Foreskin fibroblast (primary cell): ENCODE measurements at places on chromosomes 3 and 15.

DNA sequence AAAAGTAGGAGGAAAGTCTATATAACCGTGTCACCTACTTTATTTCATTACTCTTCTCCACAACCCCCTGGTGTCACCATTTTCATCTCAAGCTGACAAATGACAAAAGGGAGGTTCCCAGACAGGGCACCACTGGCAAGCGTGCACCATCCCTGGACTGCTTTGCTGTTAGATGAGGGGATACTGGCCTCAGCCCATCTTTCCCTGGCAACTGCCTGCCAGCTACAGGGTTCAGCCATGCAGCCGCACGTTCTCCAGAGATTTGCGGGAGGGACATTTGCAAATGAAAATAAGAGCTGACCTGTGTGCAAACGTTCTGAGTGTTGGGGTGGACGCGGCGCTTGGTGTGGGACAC is 660 bp downstream of the UROC1 start:
- no peak for DNase-seq

DNA sequence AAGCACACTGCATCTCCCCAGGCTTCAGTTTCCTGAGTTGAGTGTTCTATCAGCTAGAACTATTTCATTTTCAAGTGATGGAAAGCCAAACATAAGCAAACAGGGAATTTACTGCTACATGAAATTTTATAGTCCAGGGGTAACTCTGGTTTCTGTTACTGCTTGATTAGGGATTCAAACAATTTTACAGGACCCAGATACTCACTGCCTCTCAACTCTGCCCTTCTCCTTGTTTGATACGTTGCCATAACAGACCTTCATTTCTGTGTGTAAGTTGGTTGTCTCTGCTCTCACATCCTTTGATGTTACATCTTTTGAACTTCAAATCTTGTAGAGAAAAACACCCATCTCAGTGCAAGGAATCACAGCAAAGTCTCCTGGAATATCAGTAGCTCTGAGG is 572.7 kb downstream of the UNC13C start:
- DNase-seq: no peak

- no peak for DNase-seq
Observed at GRCh38 chr3:66228707-66229106, 7.9 kb downstream of the SLC25A26 start.

DNA sequence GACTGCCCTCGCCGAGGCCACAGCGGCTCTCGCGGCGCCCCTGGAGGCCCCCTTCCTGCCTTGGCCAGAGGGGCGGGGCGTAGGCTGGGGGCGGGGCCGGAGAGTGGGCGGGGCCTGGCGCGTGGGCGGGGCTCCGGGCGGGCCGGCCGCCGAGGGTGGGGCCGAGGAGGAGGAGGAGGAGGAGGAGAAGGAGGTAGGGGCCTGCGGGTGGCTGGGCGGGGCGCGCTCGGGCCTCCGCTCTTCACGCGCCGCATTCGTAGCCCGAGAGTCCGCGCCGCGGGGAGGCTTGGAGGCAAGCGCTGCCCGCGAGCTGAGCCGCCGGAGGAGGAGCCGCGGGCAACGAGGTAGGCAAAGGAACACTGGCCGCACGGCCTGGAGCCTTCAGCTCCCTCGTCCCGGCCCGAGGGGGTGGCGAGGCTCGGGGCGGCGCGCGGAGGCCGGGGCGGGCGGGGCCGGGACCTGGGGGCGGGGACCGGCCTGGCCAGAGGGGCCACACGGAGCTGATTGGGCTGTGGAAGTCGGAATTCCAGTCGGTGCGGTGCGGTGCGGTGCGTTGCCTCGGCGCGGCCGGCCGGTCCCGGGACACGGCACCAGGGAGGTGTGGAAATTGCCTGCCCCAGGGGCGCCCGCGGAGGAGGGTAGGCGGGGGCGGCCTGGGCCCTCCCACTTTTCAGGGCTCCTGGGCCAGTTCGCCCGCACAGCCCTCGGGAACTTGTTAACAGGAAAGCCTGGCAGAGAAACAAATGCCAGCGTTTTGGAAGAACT is at the start of gene PPP2R3A:
Gene PPP2R3A (plus strand): TSS at position 223 of the 765 bp plus-strand sequence. CDS start 35,771 bp downstream, outside the sequence.
- peak; percentile 83 for DNase-seq

DNA sequence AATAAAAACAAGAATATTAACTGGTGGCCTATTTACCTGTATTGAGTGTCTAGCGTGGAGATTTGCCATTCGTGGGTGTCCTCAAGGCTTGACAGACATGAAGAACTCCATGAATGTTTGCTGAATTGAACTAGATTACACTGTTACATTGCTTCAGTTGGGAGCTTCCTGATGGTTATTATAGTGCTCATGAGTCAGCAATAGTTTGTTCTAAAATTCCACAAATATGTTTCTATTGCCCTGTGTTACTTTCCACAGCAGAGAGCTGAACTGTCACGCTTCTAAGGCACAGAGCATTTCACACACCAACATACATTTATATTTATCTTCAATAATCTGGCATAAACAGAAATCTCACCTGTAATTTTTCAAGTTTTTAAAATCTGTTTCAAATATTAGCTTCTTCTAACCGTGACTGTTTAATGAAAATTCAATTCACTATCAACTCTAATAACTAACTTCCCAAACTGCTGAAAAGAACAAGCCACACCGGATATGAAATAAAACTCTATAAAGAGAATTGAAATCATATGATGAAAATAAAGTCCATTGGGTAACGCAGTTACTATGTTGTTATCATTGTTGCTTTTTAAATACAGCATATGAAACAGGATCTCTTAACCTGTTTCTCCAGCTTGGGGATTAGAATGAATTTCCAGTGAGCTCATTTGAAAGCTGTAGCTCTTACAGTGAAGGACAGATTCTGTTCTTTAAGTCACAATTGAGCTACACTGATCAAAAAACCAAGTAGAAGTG is 61.2 kb upstream of the MCF2L2 start:
- no peak for DNase-seq

DNA sequence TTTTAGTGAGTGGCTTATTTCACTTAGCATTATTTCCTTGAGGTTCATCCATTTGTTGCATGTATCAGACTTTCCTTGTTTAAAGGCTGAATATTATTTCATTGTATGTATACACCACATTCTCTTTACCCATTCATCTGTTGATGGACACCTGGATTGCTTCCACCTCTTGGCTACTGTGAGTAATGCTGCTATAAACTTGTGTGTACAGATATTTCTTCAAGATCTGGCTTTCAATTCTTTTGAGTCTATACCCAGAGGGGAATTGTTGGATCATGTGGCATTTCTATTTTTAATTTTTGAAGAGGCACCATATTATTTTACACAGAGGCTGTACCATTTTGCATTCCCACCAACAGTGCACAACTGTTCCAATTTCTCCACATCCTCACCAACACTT is 313.5 kb downstream of the RPLP1 start:
- no peak for DNase-seq

- DNase-seq: peak; percentile 36
Observed at GRCh38 chr3:88151358-88151757, 1.6 kb downstream of the C3orf38 start.

DNA sequence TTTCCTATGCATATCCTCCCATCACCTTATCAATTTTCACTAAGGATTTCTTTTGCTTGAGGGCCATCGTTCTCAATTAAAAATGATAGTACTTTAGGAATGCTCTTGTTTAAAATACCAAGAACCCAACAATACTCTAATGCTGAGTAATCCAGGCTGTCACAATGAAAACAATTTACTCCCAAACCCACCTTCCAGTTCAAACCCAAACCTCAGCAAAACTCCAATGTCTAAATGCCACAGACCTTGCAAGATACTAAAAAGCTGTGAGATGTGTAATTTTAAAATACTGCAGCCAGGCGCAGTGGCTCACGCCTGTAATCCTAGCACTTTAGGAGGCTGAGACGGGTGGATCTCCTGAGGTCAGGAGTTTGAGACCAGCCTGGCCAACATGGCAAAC is 889.8 kb downstream of the ROBO1 start:
- peak; percentile 44 for DNase-seq

- no peak for DNase-seq
Observed at GRCh38 chr15:23572844-23573243, 7.4 kb downstream of the MKRN3 start.

DNA sequence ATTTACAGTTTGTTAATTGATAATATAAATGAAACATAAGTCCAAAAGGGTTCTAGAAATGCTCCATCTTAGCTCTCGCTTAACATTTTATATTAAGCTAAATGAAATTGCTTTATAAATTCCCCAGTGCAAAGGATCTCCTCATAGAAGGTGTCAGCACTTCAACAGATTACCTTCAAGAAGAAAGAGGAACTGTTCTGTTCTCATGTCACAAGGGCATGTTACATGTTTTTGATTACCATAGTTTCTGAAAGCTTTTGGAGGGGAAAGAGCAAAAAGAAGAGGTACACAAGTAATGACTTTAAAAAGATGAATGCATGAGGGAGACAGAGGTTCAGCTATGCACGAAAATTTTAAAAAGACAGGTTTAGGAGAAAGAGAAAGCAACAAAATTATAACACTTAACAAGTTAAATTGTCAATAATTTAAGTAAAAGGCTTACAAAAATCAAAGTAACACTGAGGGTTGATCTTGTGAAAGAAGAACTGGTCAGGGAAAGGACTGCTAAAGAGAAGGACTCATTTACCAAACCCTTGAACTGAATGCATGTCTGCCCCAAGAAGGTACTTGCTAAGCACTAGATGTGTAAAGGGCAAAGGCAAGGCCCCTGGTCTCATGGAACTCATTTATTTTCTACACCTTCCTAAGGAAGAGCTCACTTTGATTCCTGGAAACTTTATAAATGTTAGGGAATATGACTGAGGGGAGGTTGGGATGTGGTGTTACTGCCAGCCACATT is 45.1 kb downstream of the CCDC191 start:
- DNase-seq: no peak

GRCh38 chr3:192130534-192131132 is 596.7 kb downstream of the FGF12 start:
- no peak for DNase-seq

DNA sequence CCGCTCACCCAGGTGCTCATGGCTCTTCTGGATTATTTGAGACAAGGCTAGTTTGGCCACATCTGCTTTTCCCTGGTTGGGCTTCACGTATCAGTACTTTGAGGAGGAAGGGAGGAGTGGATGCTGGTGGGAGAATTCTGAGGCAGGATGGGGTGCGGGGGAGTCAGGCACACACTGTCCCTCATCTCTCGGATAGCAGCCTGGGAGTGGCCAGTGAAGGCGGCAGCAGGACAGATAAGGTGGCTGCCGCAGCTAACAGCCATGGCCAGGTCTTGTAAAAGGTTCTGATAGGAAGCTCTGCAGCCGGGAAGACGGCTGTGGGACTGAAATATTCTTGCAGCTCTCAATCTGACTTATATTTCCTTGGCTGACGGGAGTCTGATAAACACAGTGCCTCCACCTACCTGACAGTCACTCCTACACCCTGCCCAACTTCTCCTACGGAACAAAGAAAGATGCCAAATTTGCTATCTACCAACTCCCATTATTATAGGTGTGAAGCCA is 87.3 kb downstream of the MESD start:
- no peak for DNase-seq

DNA sequence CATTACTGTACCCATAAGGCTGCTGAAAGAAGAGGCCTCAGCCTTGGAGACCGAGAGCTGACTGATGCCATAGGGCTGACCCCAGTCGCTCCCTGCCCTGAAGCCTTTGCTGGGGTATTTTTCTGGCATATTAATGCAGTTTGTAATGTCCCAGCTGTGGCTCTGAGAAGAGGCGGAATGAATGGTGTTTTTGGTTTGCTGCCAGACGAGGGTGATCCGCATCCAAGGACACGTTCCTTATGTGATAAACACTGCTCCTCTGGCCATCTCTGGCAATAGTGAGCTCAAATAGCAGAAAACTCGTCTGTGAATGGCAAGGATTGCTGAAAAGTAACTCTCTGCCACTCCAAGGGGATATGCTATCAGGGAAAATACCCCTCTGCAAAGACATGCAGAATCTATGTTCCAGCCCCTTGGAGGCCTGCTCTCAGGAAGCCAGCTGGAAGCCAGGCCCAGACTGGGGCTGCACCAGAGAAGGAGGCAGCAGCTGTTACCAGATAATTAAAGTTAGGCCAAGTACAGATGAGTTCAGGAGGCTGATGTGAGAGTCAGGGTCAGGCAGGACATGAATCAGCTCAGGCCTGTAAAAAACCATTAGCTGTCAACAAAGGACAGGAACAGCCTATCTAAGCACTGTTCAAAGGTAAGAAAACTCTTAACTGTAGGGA is 28.9 kb upstream of the KLHL6 start:
- peak; percentile 86 for DNase-seq

GRCh38 chr3:67006460-67006859 is 8.4 kb downstream of the KBTBD8 start:
- no peak for DNase-seq

DNA sequence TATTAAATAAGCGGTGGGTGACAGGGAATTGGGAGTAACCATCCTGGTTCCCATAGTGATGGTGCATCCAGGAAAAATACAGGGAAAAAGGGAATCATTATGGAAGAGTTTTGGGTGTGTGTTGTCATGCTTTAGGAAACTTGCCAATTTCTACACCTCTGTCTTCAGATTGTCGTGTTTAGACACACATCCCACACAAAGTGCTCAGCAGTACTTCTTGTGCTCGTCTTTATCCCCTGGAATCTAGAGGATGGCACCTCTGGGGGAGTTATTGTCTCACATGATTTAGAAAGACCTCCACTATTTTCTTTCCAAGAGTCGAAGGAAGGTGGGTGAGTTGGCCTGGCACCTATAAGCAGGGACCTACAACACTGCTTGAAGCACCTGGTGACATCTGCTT is 35.8 kb downstream of the CACNA1D start:
- no peak for DNase-seq

- DNase-seq: no peak
Observed at GRCh38 chr15:55241186-55241585, 44.4 kb upstream of the RSL24D1 start.

GRCh38 chr3:29064085-29064484 is 216.8 kb upstream of the RBMS3 start:
- peak; percentile 76 for DNase-seq

DNA sequence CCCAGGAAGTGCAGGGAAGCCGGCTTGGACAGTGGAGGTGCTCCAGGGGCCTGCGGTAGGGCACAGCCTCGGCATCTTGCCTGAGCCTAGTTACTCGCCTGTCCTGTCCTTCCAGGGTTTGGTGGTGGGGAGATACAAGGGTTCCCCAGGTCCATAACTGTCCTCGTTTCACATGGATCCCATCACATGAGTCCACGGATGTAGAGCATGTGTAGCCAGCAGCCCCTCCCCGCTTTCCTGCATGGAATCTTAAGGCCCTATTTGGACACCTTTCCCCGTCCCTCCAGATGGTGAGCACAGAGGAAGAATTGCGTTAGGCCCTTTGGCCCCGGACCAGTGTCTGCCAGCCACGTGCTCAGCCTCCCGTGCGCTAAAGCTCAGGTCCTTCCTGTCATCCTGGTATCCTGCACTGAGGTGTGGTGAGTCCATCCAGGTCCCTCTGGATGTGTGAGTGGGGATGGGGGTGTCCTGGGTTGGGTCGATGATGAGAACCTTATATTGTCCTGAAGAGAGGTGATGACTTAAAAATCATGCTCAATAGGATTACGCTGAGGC is 230.4 kb downstream of the SNRPN start:
- DNase-seq: no peak
